ENCODE measurements at places on chromosomes 1 and 21.

DNA sequence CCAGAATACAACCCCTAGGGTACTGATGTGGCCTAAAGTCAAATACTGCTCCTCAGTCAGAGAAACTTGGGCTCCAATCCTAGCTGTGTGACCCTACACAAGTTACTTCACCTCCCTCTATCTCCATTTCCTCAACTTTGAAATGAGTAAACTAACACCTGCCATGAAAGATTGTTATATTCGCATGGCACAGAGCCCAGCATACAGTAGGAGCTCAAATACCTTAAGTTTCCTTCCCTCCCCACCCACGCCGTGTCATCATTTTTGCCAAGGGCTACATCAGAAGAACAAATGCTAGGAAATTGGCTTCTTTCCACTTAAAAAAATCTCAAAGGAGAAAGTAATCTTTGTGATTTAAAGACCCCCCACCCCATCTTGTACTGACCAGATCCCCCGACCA lies 22.2 kb upstream of the ZNF362 start:
- DNase-seq, result no peak

DNA sequence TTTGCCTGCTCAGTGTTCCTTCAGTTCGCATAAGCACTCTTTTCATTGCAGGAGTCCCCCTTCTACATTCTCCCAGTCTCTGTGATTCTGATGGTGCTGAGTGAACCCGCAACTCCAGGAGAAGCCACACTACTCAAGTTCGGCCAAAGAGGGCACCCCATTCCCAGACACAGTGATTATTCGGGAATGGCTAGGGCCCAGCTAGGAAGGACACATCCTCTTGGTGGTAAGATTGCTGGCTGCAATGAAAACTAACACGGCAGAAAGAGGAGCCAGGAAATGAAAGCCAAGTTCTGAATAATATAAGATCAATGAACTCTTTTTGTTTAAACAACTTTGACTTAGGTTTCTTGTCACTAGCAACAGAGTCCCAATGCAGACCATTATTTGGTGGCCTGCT lies 14.9 kb downstream of the CREG1 start:
- DNase-seq, result no peak

- DNase-seq, result peak; percentile 17
Observed at GRCh38 chr1:209777587-209777986, 6.8 kb downstream of the C1orf74 start.

DNA sequence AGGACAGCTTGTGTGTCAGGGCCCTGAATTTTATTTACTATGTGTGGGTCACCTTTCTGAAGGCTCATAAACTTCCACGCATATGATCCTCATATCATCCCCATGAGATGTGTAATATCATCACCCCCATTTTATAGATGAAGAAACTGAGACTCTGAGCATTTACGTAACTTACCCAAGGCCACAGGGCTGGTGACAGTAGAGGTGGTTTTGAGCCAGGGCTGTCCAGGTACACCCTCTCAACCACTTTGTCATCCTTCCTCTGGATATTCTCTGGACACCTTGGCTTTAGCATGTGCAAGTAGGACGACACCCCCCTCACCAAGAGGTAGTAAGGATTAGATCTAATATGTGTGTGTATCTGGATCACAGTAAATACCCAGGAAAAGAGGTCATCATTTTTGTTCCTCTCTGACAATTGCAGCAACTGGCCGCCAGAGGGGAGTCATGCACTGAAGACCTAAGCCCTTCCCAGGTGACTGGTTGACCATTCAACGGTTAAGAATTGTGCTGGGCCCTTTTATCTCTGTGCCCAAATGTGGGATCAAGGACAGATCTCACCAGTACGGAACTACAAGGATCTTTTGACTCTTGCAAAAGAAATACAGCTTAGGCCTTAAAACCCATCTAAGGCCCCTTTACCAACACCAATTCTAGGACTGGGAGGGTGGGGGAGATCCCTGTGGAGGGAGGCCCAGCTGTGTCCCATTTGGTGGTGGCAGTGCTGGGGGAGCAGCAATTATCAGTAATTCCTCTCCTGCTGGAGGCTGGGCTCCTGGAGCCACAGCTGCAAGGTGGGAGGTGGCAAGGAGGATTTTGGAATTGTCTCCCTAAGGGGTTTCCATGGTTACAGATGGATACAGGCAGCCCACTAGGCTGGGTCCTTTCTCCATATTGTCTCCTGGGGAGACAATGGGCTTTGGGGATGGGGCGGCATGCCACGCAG lies 13.7 kb upstream of the E2F2 start:
- peak; percentile 92 for DNase-seq

DNA sequence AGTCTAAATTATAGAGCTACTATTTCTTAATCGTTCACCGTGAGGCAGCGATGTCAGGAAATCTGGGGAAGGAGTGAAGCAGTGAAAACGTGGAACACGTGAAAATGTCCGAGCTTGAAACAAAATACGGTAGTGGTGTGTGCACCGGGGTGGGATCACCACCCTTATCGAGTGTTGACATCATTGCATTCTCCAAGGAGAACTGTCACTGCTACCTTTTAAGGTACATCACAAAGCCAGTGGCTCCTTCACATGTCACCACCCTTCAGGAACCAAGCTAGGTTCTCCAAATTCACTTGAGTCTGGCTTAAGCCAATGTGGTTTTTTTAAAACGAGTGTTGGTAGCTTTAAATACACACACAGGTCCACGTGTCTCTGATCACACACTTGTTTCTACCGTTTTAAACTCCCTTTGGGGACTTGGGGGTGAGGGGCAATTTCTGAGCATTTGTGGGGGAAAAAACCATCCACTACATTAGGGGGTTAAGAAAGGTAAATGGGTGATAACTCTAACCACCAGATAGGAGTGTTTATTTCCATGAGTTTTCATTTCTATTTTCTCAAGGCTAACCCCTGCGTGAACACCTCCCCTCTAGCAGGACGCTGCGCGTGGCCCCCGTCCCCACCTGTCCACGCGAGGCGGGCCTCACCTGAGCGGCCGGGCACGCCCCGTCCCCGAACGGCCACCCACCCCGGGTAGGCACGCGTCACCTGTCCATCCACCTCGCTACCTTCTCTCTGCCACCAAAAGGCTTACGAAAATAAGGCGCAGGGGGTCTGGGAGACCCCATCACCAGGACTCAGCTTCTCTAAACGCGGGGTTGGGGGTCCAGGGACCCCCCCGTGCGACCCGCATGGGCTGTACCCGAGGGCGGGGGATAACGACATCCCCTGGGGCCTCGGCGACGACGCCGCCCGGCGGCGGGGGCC lies 978 bp downstream of the PRDM15 start:
- DNase-seq, result peak; percentile 51

DNA sequence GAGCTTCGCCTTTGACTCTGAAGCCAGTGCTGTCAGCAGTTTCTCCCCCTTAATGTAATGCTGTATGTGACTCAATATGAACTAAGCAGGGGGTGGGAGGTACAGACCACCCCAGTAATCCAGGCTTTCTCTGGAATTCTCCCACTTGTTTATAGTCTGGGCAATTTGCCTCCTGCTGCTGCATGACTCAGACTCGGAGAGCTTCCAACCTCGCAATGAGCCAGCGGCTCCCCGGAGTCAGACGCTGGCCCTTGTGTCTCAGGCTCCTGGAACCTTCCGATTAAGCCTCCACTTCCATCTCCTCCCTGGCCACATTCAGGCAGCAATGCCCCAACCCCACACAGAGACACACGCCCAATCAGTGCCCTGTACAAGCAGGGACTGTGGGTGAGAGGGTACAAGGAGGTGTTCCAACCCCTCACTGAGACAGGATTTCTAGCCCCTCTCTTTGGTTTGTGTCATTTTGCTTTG lies 471.7 kb upstream of the VAMP3 start:
- no peak for DNase-seq

DNA sequence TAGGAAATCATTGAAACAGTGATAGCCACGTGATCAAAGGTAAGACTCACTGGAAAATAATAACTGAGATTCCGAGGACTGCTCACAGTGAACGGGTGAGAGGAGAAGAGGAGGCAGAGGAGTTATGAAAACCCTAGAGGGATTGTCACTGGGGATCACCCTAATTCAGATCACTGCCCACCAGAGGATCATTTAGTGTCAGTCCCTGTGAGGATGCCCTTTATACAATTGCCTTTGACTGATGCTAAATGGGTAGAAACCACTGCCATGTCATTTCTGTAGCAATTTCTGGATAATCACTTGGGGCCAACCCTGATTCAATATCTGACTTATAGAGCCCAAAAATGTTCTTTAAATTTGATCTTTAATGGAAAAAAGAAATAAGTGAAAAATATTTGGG lies 14.1 kb upstream of the VAV3 start:
- DNase-seq, result no peak

DNA sequence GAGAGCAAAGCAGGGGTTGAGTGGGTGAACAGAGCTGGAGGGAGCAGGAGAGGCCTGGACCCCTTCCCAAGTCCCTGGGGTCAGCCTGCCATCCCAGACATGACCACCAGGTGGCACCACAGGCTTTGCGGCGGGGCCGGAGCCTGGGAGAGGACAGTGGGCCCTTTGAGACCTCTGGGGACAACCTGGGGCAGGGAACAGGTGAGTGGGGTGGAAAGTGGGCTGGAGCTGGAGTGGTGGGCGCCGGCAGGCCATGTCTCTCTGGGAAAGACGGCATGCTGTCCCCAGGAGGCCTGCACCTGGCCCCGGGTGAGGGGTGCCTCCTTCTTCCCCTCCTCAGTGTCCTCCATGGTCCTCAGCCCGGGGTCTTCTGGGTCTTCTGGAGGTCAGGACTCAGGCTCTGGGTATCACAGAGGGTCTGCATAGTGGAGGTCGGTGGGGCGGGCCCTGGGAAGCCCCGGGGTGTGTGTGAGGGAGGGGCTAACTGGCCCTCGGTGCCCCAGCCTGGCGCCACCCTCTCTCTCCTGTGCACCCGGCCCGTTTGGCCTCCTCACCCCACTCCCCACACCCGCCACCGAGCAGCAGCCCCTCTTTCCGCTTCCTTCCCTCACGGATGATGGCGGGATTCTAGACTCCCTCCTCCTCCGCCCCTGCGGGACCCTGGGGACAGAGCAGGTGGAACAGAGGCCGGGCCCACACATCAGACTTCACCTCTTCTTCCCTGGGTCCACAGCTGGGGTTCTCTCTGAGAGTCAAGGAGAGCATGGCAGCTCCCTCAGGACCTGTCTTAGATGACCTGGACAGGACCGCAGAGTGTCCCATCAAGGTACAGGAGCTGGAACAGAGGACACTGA lies 28.5 kb upstream of the PKP1 start:
- peak; percentile 84 for DNase-seq

- peak; percentile 58 for DNase-seq
Observed at GRCh38 chr1:162390396-162391185, 9.1 kb downstream of the C1orf226 start.

- peak; percentile 82 for DNase-seq
Observed at GRCh38 chr1:27605796-27606707, 2.1 kb upstream of the AHDC1 start.

- DNase-seq, result no peak
Observed at GRCh38 chr1:169044296-169044695, 62.2 kb upstream of the ATP1B1 start.

DNA sequence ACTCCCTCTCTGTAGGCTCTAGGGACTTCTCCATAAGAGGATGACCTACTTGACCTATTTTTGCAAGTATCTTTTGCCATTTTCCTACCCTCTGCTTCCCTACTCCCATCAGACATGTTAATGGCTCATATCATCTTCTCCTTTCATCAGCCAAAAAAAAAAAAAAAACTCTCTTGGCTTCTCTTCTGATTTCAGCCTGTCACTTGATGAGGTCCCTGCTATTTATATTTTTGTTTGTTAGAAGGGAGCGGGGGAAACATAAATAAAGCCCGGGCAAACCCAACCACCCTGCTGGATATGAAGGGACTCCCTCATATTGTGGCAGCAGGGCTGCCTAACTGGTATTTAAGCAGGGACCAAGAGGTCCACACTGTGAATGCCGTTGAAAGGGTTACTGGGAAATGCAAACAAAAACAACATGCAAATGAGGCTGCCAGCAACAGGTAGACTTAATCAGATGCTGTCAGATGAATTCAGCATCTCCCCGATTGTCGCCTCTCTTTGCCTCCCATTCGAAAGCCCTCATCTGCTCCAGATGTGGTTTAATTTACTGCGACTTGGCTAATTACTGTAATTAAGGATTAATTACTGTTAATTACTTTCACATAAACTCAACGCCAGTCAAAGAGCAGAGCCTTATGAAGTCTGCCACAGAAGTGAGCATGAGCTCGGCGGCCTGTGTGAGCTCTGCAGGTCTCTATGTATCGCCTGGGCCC lies 172.3 kb downstream of the PBX1 start:
- DNase-seq, result no peak

GRCh38 chr1:184036517-184036949 lies 995 bp downstream of the COLGALT2 start:
- DNase-seq, result peak; percentile 81

DNA sequence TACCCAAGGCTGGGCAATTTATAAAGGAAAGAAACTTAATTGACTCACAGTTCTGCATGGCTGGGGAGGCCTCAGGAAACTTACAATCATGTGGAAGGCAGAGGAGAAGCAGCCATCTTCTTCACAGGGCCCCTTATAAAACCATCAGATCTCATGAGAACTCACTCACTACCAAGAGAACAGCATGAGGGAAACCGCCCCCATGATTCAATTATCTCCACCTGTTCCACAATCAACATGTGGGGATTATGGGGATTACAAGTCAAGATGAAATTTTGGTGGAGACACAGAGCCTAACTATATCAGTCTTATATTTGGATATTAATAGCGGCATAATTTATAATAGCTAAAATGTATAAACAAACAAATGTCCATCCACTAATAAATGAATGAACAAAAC lies 1123.7 kb upstream of the NCAM2 start:
- peak; percentile 76 for DNase-seq

- DNase-seq, result peak; percentile 39
Observed at GRCh38 chr1:235910357-235911299, 43.9 kb upstream of the LYST start.

DNA sequence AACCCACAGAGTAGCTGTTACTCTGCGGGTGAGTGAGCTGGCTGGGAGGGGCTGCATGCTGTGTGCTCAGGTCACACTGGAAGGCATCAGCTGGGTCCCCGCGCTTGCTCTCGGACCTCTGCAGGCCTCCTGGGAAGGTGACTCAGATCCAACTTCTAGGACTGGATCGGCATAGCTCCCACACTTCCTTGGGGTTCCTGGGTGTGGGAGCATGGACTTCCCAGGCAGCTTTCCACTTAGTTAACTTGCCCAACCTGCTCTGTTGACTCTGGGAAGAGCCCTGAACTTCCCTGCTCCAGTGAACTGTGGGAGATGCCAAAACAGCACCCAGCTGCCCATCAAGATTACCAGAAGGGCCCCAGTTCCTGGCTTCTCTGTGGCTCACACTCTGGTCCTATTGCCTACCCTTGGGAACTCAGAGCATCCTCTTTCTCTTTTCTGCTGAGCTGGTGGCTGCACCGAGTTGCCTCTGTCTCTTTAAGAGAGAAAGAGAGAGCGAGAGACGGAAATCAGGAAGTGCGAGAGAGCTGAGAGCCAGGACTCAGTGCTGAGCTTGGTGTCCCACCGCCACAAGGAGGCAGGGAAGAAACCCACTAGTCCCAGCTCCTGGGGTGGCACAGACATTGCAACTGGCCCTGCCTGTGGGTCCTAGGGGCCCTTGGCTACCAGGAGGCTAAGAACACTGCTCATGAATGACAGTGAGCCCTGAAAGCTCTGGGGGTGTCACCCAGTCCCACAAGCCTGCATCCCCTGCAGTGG lies at the start of gene IKBKE:
IKBKE (plus strand) TSS at position 544 of the 759 bp plus-strand sequence. CDS start 2,752 bp downstream, outside the sequence.
- DNase-seq, result no peak

- no peak for DNase-seq
Observed at GRCh38 chr1:175548774-175549173, 194.6 kb downstream of the TNR start.

- no peak for DNase-seq
Observed at GRCh38 chr21:42570841-42571387, 57.3 kb downstream of the SLC37A1 start.
